ENCODE measurements at places on chromosomes 16 and 17.
A peak's percentile ranks its signal among the peaks of the same experiment; 100 is the strongest.

- no peak for DNase-seq
These were observed 80.8 kb upstream of the HSBP1 start for GRCh38 chr16:83727018-83727417.

DNA sequence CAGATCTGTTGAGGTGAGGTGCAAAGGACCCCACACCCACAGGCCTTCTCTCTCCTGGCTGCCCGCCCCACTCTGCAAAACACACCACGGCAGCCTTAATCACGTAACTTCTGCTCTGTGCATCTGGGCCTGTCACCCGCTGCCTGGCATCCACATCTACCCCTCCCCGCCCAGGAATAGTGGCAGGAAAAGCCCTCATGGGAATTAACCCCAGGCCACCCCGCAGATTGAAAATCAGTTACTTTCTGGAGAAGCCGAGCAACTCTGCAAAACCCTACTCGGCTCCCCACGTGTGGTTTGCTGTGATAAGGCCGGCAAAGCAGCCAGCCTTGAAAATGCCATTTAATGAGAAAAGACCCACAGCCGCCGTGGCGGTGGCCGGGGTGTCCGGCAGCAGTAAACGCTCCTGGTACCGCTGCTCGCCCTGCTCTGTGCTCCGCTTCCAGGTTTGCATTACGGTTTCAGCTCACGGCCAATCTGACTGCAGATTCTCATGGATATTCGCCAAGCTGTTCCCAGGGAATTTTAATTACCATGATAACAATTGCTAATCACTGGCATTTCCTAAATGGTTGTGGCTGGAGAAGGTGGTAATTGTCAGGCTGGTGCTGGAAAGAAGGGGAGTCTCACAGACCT is 78.0 kb upstream of the DOC2B start:
- DNase-seq, result no peak

DNA sequence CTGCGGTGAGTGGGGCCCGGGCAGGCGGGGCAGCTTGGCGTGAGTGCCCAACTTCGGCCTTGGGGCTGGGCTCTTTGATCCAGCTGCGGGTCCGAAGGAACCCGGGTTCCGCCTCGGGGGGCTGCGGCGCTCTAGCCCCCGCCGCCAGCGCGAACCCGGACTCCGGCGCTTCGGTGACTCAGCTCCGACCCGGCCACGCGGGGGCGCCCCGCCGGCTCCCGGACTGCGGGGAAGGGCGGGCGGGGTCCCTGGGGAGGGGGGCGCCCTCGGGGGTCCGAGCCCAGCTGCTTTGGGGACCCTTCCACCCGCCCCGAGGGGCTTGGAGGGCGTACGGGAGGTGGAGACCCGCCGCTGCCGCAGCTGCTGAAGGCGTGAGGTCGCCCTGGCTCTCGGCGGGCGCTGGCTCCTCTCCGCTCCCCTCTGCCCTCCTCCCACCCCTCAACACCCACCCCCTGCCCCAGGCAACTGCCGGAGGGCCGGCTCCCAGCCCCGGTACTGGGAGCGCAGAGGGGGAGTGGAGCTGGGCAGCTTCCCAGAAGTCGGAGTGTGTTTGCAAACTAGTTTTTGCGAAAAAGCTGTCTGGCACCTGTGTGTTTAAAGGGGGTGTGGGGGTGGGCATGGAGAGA is 516 bp downstream of the CPNE2 start:
- peak; percentile 51 for DNase-seq

DNA sequence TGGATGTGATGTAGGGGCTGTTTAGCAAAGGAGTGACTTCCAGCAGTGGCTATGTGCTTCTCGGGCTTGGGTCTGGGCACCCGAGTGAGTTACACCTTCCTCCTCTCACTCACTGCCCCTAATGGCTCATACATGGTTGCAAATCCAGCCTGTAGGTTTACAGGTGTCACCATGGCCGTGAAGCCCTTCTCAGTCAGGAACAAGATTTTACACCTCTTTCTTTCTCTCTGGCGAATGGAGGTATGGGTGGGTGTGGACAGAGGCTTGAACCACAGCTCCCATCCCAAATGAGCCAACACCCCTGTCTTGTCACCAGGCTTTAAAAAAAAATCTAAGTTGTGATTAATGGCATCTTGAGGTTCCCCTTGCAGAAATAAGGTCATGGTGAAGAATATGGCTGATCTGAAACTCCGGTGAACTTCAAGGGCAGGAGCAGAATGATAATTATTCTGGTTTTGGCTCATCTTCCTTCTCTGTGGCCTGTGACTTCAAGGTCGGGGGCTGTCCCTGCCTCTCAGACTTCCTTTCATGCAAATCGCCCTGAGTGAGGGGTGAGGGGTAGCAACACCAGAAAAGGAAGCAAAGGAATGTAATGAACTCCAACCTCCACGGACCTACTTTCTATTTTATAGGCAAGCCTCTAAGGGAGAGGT is 331.2 kb downstream of the MAF start:
- no peak for DNase-seq

GRCh38 chr16:10828851-10829366 is 10.3 kb upstream of the TVP23A start:
- no peak for DNase-seq

GRCh38 chr17:17757391-17757791 is 76.1 kb downstream of the RAI1 start:
- DNase-seq, result no peak

DNA sequence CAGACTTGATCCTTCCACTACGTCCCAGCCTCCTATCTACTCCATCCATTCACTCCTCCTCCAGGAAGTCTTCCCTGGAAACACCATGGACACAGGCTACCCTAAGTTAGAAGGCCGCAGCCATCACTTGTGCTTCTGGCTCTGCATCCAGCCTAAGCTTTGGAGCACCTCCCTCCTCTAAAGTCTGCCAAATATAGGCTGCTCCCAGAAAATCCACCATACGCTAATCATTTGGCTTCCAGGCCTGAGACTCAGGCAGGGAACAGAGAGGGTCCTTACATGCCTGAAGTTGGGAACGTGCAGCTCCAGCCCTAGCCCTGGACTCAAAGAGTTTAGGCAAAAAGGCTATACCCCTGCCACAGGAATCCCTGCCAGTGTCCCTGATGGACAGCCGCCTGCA is 6.7 kb downstream of the PCGF2 start:
- no peak for DNase-seq

- DNase-seq, result no peak
These were observed 71.0 kb downstream of the CMC2 start for GRCh38 chr16:80935691-80936090.

DNA sequence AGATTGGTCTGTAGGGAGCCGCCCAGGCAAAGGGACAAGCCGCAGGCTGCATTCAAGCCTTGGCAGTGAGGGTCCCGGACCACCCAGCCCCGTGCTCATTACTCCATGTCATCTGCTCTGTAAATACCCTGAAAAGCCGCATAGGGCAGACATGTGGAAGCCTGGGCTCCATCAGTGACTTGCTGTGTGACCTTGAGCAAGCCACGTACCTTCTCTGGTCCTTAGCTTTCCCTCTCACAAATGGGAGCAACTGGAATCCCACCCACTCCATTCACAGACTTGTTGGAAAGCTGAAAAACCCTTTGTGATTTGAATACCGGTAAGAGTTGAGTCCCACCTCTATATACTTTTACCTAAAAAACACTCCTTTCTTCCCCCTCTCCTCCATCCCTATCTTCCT is 11.9 kb downstream of the CAMKK1 start:
- DNase-seq, result no peak

DNA sequence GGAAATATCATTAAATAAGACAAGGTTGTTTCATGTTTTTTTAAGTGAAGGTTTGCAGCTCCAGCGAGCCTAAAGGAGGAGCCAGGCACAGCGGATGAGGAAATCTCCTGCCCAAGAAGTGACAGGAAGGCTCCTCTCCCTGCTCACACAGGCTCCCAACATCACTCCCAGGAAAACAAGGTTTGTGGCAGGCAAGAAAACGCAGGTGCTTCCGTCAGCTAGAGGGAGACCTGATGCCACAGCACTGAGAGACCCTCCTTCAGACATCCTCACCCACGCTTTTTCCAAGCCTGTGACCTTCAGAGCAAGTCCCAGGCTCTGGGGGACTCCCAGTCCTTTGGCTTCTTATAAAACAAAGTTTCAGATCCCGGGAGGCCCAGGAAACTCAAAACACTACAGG is 89.7 kb downstream of the ZNF423 start:
- no peak for DNase-seq

- DNase-seq, result peak; percentile 92
These were observed at the start of gene CIAO3 for GRCh38 chr16:740764-741505. TSS of gene CIAO3 (minus strand) at chr16:740997. CDS start at chr16:740985, 12 bp downstream.

DNA sequence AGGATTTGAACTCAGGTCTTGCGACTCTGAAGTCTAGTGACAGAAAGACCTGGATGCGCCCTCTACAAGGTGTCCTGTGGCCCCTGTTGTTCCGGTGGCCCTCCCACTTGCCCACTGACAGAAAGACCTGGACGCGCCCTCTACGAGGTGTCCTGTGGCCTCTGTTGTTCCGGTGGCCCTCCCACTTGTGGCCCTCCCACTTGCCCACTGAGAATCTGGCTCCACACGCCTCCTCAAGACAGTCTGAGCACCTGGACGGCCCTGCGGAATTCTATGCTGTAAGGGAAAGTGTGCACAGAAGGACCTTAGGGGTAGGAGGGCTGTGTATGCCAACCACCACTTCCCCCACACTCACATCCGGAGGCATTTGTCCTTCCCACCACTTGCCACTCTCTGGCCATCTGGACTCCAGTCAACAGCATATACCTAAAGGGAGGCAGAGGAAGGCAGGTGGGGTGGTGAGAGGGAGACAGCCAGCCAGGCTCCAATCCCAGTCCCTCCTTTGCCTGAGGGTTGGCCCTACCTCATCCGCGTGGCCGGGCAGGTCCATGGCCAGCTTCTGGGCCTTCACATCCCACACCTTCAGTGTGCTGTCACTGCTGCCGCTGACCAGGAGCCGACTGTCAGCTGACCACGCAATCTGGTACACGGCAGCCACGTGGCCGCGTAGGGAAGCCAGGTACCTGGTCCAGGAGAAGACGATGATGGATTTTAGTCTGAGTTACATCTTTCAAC is 9.1 kb downstream of the NLE1 start:
- DNase-seq, result no peak

DNA sequence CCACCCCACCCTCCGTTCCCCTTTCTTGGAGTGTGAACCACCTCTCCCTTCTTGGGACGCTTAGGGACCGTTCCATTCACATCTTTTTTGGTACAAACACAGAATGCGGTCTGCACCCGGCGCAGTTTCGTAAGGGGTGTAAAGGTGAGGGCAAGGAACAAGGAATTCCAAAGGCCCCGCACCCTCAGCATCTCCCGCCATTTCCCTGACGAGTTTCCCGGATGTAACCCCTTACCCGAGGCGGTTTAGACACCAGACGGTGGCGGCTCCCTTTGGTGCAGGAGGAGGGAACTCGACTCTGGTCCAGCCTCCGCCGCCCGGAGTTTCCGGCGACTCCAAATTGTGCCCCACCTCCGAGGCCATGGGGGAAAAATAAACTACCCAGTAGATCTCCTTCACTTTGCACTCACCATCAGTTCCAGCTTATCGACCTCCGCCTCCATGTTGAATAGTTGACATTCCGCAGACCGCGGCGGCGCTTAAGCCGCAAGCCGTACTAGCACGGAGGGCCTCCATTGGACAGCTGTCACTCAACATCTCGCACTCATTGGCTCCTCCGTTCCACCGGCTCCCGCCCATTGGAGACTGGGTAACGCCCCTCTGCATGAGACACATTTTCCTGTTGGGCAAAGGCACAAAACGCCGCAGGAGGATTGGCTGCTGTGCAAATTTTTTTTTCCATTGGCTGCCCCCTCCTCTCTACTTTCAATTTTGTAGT is at the start of gene SKA2:
TSS of gene SKA2 (minus strand) at position 466 of the 718 bp plus-strand sequence. CDS start at position 443, 23 bp downstream.
- DNase-seq, result no peak

DNA sequence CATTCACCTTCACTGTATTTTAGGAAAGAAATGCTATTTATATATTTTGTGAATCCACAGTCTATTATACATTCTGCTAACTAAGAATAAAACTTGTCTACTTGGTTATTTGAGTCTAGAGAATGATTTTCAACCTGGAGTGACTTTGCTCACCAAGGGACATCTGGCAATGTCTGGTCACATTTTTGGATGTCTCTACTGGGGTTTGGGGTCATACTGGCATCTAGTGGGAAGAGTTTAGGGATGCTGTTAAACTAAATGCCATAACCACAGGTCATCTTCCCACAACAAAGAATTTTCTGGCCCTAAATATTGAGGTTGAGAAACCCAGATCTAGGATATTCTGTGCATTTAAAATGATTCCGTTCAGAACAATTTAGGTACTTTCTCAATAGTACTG is 26.0 kb downstream of the KCNJ16 start:
- DNase-seq, result no peak

GRCh38 chr17:13024016-13024415 is 6.2 kb upstream of the ELAC2 start:
- no peak for DNase-seq

- DNase-seq, result no peak
These were observed 1.5 kb downstream of the ATPAF2 start for GRCh38 chr17:18037486-18037885.

DNA sequence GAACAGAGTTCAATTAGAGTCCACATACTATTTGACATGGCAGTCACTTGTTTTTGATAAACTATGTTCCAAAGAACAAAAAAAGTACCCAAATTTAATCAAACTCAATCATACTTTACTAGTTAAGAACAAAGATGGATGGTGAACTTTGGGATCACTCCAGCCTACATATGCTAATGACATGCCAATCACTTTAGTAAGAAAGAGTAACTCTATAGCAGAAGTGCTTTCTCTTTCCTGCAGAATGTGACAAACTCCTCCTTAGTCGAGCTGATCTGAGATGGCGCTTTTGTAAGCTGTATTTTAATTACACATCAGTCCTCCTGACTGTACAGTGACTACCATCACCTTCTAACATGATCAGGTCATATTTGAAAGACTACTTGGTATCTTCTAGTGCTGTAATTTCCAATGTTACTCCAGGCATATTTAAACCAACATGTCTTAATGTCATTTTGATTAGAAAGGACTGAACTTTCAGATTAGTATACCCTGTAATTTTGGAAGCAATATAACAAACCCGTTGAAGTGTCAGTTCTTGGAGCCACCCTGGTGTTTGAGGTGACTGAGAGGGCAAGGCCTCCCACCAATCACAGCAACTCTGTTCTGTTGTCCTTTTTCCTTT is 4.1 kb downstream of the NETO2 start:
- peak; percentile 43 for DNase-seq

- no peak for DNase-seq
These were observed 3.3 kb upstream of the HIGD1B start for GRCh38 chr17:44844390-44844830.

DNA sequence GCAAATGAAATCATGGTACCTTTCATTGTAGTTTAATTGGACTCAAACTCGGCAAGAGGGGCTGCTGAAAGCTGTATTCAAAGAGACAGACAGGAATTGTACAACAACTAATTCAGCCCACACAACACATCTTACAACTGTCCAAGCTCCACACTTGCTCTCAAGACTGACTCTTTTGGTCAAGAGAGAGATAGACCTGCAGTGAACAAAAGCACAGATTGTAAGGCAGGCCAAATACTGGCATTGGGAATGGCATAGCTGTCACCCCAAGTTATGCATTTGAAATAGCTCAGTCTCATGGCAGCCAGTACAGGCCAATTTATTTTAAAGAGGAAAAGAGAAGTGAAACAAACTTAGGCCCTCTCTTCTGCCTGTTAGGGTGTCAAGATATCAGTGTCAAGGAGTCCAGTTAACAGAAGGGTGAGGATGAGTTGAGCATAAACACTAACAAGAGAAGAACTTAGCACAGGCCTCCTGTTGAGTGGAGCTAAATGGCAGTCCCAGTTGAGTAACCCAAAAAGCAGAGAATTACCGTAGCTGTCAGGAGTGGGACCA is 215.7 kb downstream of the IRX3 start:
- DNase-seq, result no peak

All from RKO (cell line).